ENCODE measurements at places on chromosomes 1 and 21.

DNA sequence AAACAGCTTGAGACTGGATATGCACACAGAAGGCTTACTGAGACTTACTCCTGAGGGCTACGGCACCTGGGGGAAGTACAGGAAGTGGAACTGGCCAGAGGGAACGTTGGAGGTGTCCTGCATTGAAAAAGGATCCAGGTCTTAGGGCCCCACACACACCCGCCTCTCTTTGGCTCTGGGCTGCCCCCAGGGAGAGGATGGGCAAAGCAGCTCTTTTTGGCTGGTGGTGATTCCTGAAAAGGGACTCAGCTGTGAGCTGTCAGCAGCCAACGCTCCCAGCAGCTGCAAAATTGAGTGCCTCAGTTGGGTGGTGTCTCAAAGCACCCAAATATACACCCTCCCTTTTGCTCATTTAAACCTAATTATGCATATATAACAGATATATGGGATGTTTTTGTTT lies 213.2 kb downstream of the TNR start:
- DNase-seq, result no peak

- DNase-seq, result no peak
Measured at GRCh38 chr1:94776474-94776873, 43.7 kb upstream of the SLC44A3 start.

DNA sequence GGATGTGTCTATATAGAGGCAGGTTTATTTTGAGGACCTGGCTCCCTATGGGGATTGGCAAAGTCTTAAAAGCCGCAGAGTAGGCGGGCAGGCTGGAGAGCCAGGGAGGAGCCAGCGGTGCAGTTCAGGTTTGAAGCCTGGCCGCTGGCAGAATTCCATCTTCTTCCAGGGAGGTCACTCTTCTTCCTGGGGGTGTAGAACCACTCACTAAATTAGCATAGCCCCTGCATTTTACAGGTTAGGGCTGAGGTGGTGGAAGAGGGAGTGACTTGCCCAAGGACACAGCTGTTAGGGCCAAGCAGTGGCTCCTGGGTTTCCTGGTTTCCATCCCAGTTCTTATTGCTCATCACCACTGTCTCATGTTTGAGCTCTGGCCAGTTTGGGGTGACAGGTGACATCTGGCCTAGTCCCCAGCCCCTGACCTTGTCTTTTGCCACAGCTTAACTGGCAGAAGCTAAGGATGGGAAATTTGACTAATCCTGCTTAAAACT lies 1.4 kb downstream of the PINK1 start:
- no peak for DNase-seq

DNA sequence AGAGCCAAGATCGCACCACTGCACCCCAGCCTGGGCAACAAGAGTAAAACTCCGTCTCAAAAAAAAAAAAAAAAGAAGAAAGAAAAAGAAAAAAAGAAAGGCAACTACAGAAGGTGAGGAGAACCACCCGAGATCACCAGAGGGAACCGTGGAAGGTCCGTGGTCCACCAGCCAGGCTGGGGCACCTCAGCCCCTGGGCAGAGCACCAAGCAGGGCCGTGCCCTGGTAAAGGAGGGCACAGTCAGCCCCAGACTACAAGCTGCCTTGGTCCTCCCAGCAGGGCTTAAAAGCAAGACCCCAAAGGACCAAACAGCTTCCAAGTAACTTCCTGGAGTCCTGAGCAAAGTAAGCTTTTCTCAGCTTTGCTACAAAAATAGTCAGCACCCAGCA lies 8.8 kb upstream of the SAMD11 start:
- DNase-seq, result no peak

- DNase-seq, result no peak
Measured at GRCh38 chr1:218312509-218312908, 27.4 kb downstream of the RRP15 start.

- no peak for DNase-seq
Measured at GRCh38 chr1:8889925-8890785, 11.7 kb upstream of the ENO1 start.
